Left hindlimb (tissue), 1 donor: ENCODE measurements at places on chromosomes 3 and 15.

DNA sequence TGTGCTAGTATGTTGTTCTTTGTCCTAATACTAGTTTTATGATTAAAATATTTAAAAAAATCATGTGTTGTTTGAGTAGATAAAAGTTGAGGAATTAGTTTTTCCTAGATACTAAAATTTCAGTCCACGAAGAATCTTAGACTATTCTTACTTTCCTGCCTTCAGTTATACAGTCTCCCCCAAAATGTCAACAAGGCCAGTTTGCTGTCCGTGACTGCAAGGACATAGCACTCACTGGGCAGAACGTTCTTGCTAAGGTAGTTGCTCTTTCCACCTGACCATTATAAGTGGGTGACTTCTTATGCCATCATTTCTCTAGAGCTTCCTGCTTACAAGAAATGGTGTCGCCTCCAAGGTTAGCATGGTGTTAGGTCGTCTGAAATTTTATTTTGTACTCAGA lies 32.8 kb downstream of the KAT2B start:
- no peak for DNase-seq

- no peak for DNase-seq
Measured at GRCh38 chr3:195184716-195185421, 86.1 kb downstream of the XXYLT1 start.

DNA sequence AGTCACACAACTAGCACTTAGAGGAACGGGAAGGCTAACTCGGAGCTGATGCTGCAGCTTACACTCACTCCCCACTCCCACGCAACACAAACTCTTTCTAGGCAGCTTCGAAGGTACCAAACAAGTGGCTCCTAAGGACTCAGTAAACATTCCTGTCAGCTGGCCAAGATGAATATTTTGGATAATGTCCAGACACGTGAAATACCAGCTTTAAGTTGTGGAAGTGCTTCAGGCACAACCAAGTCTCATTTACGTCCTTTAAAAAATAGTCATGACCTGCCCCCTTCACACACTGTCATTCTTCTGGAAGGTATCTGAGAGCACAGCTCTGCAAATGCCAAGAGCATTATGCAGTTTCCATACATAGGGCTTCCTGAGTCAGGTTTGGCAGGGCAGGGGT lies 1005.9 kb upstream of the CFAP20DC start:
- DNase-seq, result peak; percentile 26

DNA sequence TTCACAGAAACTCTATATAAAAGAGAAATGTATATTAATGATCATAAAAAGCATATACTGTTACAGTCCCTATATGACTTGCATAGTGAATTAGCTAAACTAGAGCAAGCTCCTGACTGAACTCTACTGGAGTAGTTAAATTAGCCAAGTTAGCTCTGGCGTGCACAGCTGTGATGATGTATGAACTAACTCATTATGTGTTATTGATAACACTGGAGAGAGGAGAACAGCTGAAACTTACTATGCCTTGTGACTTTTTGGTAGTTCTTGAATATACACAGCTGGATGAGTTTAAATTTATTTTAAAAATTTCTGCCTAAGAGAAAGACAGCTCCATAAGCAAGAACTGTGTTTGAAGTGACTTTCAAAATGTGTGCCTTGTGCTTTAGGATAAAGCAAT lies 8.1 kb downstream of the TIPARP start:
- no peak for DNase-seq

GRCh38 chr15:37134699-37135131 lies 34.4 kb upstream of the MEIS2 start:
- DNase-seq, result no peak

DNA sequence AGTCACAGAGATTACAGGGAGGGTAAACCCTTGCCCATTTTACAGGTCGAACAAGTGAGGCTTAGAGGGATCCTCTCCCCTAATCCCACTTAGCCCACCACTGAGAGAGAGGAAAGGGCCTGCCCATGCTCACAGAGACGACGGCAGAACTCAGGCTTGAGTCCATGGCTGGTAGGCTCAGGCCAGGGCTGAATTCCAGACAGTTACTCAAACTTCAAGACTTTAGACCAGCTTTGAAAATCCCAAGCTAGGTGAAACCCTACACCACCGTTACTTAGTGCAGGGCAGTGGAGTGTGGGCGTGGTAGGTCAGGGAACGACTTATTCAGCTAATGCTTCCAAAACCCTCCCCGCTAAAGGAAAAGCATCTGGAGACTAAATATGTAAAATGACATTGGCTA lies 16.4 kb downstream of the GRIP2 start:
- no peak for DNase-seq

- DNase-seq, result peak; percentile 50
Measured at GRCh38 chr3:172259111-172259541, 189.1 kb downstream of the GHSR start.

GRCh38 chr3:78337801-78338211 lies 1297.9 kb downstream of the ROBO2 start:
- DNase-seq, result no peak

DNA sequence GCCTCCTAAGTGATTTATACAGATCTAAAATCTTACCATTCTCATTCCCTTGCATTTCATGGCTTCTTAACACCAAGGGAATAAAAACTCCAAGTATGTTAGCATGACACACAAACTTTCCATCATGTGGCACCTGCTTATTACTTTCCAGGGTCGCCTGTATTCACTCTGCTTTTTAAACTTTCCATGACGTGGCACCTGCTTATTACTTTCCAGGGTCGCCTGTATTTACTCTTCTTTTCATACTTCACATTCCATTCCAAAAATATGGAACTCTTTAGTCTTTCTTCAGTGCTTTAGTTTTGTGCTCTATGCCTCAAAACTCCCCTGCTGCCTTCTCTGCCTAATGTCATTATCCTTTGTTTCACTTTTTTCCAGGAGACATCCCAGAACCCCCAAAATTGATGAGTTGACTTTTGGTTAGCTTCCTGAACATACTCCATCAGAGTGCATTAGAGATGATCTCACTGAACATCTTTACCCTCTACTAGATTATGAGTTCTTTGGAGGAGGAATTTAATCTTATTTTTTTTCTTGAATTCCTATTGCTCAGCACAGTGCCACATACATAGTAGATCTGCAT lies 47.0 kb downstream of the CALML4 start:
- no peak for DNase-seq

- DNase-seq, result no peak
Measured at GRCh38 chr3:46096336-46096735, 69.1 kb upstream of the XCR1 start.

DNA sequence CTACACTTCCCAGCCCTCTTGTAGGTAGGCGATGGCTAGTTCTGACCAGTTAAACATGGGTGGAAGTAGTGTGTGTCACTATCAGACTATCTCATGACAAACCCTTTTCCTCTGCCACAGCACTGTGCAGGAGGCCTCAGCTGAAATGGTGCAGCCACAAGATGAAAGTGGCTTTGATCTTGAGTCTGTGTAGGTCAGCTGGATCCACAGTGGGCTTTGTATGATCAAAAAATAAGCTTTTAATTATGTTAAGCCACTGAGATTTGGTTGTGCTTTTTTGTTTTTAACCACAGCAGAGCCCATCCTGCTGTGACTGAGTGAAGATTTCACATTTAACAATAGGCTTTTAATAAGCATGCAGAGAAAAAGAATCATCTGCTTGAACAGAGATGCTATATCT lies 19.7 kb downstream of the RCN2 start:
- no peak for DNase-seq

DNA sequence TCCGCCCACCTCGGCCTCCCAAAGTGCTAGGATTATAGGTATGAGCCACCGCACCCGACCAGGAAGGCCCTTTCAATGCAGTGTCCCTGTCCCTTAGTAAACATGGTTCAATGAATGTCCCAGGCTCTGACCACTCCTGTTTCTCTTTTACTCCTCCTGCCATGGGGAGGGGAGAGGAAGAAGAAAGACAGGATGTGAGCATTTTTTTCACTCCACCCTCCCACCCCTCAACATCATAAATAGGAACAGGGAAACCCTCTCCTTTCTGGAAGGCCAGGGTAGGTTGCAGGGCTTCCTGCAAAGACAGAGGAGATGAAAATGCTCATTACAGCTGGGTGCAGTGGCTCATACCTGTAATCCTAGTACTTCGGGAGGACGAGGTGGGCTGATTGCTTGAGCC lies 7.5 kb upstream of the TATDN2 start:
- DNase-seq, result no peak

DNA sequence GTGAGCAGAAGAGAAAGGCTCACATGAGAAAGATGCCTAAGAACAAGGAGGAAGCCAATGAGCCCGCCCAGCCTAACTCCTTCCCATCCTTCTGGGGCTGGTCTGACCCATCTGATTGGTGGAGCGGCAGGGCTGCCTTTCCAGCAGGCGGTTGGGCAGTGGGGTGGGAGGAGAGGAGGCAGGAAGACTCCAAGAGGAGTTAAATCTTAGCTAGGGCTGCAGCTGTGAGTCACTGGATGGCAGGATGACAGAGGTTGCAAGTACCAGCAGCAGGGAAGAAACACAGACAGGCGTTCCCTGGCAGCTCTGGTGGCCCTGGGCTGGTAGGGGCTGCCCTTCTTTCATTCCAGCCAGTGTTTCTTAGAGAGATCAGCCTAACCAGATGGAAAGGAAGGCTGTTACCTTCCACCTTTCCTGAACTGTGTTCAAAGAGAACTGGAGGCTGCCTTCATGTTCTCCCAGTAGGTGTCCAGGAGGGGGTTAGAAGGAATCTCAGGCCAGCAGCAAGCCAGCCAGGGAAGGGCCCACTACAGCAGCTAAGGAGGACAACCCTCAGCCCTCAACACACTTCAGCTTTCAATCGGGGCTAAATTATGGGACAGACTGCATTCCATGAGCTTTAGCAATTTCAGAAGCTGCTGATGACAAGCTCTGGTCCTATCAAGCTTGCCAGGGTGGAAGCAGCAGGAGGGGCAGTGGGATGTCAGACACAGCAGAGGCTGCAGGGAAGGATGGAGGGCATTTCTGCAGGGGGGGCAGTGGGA lies 50.3 kb downstream of the CHSY1 start:
- DNase-seq, result peak; percentile 95

- no peak for DNase-seq
Measured at GRCh38 chr3:177444696-177445095, 247.4 kb upstream of the TBL1XR1 start.

DNA sequence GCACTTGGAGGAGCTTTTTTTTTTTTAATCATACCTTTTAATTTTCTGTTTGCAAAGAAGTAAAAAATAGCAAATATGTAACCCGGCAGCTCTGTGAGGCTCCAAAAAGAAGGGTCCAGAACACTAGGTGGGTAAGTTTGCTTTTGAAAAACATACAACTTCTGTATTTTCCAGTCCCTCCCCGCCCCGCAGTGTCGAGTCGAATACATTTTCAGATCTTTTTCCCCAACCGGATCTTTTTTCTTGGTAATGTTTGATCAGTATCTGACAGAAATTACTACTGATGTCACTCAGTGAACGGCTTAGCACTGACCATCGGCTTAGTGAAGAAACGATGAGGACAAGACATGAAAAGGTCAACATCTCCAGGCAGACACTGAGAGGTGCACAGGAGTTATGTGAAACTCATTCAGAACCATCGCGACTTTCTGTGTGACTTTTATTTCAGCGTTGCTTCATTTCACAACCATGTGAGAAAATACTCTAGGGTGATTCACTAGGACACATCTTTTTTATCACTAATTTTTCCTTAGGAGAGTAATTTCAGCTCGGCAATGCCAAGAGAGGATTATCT lies 11.0 kb downstream of the ISL2 start:
- DNase-seq, result no peak

DNA sequence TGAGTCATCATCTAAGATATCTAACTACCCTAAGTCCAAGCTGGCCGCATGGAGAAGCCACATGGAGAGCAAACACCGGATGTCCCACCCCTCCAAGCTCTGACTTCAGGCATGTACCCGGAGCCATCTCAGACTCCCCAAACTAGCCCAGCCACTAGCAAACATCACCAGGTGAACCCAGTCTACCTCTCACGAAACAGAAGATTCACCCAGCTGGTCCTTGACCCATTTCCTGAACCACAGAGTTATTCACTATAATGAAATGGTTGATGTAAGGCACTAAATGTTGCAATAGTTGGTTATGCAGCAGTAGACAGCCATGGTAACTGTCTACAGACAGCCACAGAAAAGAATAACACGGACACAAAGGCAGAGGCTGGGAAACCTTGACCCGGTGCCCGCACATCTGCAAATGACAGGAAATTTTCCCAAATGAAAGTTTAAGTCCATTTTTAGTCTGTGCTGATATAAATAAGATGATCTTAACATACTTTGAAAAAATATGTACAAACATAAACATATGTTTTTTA lies 265.5 kb upstream of the ATP10A start:
- no peak for DNase-seq

DNA sequence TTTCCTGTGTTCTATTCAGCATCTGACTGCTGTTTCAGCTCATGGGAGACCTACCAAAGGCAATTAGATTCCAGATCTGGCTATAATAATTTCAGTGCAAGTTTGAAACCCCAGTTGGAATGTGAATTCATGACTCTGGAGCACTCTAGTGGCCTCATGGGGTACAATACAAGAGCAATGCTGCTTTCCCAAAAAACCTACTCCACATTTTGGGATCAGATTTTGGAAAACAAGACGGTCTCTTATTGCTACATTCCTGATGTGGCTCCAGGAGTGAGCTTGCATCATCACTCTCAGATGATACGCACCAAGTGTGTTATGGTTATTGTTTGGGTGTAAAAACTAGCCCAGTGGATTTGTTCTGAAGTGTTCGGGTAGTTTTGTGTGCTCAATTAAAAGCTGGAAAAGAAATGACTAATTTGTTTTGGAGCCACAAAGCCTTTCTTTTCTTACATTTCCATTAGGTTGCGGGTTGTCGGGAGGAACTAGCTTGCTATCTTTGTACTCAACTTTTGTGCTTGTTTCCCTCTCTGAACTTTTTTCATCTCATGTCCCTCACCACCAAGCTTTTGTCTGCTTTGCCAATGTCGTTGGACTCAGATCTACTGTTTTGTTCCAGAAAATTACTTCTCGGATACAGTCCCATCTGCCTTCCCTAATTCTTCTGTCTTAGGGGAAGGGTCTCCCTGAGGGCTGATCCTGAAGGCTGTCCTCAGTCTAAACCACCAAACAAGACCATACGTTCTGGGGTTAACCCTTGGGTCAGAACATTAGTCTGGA lies 272.1 kb downstream of the BBX start:
- no peak for DNase-seq

DNA sequence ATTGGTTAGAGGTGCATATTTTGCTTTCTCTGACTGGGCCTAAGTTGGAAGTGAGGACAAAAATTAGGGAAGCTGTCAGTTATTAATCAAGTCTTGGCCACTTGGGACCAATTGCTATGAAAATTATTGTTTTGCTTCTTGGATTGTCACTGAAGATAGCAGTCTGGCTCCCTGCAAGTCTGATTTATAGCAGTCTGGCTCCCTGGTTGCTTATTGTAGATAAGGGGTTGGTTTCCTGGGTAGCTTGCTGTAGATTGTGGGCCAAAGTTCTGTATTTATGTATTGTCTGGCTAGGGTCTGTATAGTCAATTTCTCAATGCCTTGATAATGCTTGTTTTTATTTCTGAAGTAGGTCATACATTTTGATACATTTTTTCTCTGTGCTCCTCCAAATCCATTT lies 13.3 kb upstream of the DRD3 start:
- DNase-seq, result no peak

DNA sequence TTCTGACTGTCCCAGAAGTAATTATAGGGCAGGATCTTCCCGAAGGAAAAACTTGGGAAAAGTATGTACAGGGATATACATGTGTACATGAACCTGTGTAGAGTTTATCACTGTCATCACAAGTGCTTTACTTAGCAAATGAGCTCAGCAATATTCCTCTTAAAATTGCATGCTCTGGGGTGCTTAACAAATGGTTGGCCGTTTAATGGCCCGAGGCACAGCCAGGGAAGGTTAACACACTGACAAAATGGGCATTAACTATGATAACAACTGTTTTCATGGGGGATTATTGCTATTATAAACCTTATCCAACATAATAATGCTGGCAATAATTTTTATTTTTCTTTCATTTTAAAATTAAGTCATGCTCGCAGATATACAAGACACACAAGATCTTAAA lies 459.3 kb downstream of the TUSC7 start:
- no peak for DNase-seq
